Hepatocyte (in vitro differentiated cells): ENCODE measurements at places on chromosomes 5 and 9. TPM values are rescaled to one million over a fixed set of nuclear protein-coding genes. Genes with fewer than 3 reads are reported as not detected.
A peak's percentile ranks its signal among the peaks of the same experiment; 100 is the strongest.

- DNase-seq = no peak
These were observed 188.4 kb downstream of the C9orf50 start for GRCh38 chr9:129432297-129433154.

DNA sequence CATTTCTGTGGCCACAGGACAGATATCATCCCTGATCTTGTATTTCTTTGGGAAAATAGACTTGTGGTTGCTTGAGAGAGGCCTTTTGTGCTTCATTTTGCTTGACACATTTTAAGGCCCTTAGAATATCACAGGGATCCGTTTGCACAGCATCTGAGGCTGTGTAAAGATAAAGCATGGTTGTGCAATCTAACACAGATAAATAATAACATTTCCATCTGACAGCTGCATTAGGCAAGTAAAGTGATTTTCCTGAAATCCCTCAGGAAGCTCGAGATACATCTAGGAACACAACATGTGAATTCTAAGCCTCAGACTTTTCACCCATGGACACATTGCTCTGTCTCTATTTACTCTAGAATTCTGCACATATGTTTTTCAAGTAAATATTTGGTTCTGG is 212.8 kb upstream of the ADAMTSL1 start:
- peak; percentile 10 for DNase-seq

The FAM219A gene
- polyA plus RNA-seq = 15.0 and 16.3 TPM in 2 replicates

The BSPRY gene
- polyA plus RNA-seq = 12.0 TPM in 2 replicates
